ENCODE measurements at places on chromosomes 12 and 14.

DNA sequence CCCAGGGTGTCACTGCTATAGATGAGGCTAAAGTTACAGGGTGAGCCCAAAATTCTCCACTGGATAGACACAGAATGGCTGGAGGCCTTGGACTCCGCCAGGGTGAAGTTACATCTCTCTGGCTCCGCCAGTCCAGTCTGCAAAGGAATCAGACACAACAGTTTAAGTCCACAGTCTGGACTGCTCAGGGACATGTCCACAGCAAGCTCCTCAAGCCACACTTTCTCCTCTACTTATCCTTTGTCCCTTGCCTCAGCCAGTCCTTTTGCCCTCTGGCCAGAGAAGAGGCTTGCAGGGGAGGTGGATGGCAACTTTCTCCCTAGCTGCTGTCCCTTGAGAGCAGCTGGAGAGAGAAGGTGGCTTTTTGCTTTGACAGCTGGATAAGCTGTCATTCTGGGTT is 28.0 kb downstream of the PTPRB start:
- no peak for DNase-seq

GRCh38 chr14:93967637-93968250 is 8.6 kb downstream of the ASB2 start:
- no peak for DNase-seq

- no peak for DNase-seq
Measured at GRCh38 chr14:101598571-101599233, 37.4 kb downstream of the DIO3 start.

DNA sequence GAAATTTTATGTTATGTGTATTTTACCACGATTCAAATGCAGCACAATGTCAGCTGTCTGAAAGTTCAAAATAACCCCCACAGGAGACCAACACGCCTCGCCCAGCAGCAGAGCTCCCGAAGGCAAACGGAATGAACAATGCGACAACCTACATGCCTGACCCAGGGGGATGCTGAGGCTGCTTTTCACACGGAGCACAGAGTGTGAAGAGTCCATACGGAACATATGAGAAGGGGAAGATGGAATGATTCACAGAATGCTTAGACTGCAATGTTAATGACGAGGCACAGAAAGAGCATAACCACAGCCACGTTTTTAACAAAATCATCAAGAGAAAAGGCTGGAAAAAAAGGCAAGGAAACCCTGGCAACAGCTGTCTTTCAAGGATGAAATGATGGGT is 22.6 kb downstream of the ZFYVE21 start:
- no peak for DNase-seq

- DNase-seq = no peak
Measured at GRCh38 chr14:97415907-97416306, 618.7 kb downstream of the VRK1 start.

- DNase-seq = no peak
Measured at GRCh38 chr14:70891737-70892136, 15.5 kb upstream of the PCNX1 start.

GRCh38 chr14:56796259-56796658 is 14.0 kb downstream of the OTX2 start:
- no peak for DNase-seq

DNA sequence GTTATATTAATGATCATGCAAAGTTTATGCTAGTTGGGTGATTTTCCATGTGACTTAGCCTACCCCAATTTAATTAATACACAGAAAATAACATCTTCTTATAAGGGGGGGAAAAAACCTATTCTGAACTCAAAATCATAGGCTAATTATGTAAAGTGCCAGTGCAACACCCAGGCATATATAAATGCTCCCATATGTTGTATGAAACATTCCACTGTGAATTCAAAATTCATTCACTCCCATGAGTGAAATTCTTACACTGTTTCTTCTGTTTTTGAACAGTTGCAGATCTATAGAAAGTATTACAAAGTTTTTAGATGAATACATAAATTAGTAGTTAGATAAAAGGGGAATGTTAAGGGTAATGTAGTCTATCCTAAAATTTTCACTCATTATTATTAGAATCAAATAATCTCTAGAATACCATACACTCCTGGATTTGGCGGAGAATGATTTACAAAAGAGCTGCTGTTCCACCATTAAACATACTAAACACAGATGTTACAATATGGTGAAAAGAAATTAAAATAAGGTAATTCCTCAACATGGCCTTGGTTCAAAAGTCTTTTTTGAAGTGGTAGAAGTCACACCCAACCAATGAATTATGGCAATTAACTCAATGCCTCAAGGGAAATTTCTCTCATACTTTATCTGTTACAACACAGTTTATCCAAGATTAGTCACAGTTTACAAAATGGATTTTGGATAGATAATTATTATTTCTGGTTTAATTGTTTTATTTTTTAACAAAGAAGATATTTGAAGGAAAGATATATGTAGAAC is 454.1 kb upstream of the FLRT2 start:
- no peak for DNase-seq

GRCh38 chr14:94795372-94795771 is 25.5 kb upstream of the GSC start:
- DNase-seq = no peak

- DNase-seq = no peak
Measured at GRCh38 chr12:131091413-131091975, 137.8 kb downstream of the ADGRD1 start.

- DNase-seq = no peak
Measured at GRCh38 chr12:42809226-42809625, 219.7 kb upstream of the PRICKLE1 start.

GRCh38 chr14:104818714-104819161 is 17.8 kb downstream of the ZBTB42 start:
- DNase-seq = no peak

GRCh38 chr12:80192087-80192486 is 92.8 kb downstream of the OTOGL start:
- no peak for DNase-seq

Measured in NCI-H510A (cell line).